ENCODE measurements at places on chromosomes 2 and 18. TPM values are rescaled to one million over a fixed set of nuclear protein-coding genes. Genes with fewer than 3 reads are reported as not detected.
A peak's percentile ranks its signal among the peaks of the same experiment; 100 is the strongest.

Gene EVA1A
- 42.5 TPM for polyA plus RNA-seq

Gene QPCT
- 17.2 TPM for polyA plus RNA-seq

Gene AMER3
- polyA plus RNA-seq, result not detected

Gene ECEL1
- polyA plus RNA-seq, result not detected

Gene ESPNL
- not detected for polyA plus RNA-seq

Gene LIMS3
- 13.5 TPM for polyA plus RNA-seq

Gene AFTPH
- polyA plus RNA-seq, result 6.0 TPM

Gene GDF7
- 4.1 TPM for polyA plus RNA-seq

Gene EML6
- polyA plus RNA-seq, result 0.80 TPM

Gene EFEMP1
- polyA plus RNA-seq, result 10,356 TPM

Gene ONECUT2
- polyA plus RNA-seq, result 0.01 TPM

Gene OR6B2
- polyA plus RNA-seq, result not detected

- no peak for DNase-seq
Measured at GRCh38 chr2:102418421-102418961, 4.5 kb upstream of the IL18RAP start.

- DNase-seq, result no peak
Measured at GRCh38 chr2:205698286-205699268, 16.3 kb downstream of the NRP2 start.

- no peak for DNase-seq
Measured at GRCh38 chr2:178243961-178244360, 49.6 kb downstream of the OSBPL6 start.

- no peak for DNase-seq
Measured at GRCh38 chr2:98486374-98486981, 41.8 kb downstream of the INPP4A start.

DNA sequence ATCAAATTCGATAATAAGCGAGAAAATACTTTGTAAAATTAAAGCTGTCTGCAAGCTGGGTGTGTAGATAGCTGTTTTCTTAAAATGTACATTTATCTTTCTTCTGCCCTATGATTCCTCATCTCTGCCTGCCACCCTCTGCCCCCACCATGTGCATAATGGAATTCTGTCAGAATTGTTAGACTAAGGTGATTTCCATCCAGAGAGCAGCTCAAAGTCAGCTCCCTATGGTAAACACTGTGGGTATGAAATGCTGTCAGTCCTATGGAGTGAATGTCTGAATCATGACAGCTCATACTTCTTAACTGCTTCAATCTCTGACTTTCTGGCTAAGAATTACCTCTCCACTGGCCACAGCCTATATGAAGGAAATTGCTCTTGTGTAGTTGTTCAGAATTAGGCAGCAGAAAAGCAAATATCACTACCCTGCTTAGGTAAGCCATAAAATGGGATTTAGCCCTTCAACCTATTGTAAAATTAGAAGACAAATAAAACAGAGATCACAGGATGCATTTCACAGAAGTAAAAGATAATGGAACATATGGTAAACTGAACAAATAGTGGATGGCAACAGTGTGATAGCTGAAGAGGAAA is 137.7 kb downstream of the CD8B2 start:
- DNase-seq, result no peak

DNA sequence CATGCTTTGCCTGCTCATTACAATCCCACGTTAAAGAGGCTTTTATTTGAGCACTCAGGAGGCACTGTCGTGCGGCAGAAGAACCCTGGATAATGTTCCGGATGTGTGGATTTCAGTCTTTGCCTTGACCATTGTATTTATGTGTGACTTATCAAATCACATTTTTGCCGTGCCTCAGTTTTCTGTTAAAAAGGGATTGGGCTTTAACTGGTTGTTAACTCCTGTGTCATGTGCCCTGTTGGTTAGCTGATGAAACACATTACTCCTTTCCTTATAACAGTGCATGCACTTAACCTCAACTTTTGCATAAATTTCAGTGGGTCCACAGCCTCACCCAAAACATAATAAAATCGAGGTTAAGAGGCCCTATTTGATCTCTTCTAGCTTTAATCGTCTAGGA is 52.7 kb downstream of the NAB1 start:
- DNase-seq, result no peak

GRCh38 chr18:36392979-36393287 is 95.4 kb downstream of the FHOD3 start:
- DNase-seq, result no peak

- peak; percentile 14 for DNase-seq
Measured at GRCh38 chr2:204628926-204629712, 83.8 kb downstream of the PARD3B start.

DNA sequence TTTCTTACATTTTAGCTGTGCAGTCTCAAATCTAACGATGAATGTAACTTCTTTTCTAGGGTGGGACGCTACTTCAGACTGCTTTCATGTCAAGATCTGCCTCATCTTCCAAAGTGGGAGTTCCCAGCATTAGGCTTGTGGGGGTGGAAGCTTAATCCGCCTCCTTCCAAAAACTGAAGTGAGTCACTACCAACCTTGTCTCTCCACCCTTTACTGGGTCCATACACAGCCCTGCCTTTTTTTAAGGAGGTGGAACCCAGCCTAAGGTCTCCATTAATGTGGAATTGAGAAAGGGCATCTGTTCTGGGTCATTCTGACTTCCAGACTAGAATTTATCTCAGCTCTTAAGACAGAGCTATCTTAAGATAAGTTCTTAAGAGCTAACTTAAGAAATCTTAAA is 42.0 kb upstream of the NFE2L2 start:
- DNase-seq, result no peak

DNA sequence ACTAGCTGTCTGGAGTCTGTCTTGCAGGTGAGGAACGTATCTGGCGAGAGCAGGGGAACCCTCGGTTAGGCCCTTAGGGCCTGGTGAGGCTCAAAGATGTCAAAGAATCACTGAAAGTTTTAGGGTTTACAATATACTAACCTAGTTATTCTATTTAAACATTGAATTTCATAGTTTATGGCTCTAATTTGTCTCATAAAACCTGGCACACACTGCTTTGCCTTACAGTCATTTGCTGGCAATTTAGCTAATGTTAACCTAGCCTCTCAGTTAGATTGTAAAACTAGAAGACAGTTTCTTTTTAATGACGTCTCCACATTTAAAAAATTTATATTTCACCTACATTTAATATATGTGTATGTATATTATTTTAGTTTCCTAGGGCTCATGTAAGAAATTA is 89.6 kb upstream of the DOCK10 start:
- DNase-seq, result no peak

DNA sequence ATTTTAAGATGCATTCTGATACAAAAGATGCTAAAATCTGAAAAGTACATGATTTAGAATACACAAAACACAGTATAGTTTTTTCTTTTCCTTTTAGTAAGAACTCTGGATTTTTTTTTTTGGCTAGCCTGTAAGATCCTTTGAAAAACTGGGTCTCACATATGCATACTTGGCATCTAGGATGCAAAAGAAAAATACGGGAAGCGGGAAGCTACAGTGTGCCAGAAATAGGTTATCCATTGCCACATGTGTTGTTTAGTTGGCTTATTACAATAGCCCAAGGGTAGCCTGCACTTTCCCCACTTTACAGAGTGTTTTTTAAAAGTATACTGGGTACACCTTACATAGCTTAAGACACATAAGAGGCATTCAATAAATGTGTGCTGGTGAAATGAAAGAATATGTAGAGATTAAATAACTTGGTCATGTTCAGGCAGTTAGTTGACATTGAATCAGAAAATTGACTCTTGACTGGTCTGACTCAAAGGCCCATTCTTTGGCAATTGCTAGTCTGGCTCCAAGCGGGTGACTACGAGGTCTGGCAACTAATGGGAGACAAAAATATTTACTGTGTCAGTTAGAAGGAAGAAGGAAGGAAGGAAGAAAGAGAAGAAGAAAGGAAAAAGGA is 286.8 kb upstream of the TRIB2 start:
- DNase-seq, result no peak

DNA sequence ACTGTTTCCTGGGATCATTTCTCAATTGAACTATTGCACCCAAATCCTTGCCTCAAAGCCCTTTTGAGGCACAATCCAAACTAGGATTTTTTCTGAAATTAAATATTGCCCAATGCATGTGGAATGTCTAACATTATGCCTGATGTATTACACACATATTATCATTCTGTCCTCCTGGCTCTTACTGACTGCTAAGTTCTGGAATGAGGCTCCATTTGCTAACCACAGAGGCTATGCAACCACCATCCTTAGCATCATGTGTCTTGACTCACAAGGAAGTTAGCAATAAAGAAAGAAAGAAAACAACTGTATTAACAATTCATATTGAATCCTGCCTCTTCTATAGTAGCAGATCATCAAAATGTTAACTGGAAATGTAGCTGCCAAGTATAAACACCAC is 1142.7 kb downstream of the CNTNAP5 start:
- DNase-seq, result no peak

DNA sequence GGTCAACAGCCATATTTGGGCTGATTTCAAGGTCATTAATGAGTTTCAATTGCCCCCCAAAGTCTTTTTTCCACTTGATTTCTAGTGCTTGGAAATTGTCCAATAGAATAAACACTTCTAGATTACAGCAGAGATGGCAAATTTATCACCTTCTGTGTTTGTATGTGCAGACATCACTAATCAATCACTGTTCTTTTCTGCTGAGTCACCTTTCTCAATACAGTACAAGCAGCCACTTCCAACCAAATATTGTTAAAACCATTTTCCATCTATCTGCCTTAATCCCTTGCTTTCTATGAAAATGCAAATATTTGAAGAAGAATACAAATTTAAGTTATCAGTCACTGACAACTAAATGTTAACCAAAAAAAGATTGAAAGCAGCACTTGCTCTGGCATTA is 40.2 kb upstream of the ZNF521 start:
- no peak for DNase-seq

DNA sequence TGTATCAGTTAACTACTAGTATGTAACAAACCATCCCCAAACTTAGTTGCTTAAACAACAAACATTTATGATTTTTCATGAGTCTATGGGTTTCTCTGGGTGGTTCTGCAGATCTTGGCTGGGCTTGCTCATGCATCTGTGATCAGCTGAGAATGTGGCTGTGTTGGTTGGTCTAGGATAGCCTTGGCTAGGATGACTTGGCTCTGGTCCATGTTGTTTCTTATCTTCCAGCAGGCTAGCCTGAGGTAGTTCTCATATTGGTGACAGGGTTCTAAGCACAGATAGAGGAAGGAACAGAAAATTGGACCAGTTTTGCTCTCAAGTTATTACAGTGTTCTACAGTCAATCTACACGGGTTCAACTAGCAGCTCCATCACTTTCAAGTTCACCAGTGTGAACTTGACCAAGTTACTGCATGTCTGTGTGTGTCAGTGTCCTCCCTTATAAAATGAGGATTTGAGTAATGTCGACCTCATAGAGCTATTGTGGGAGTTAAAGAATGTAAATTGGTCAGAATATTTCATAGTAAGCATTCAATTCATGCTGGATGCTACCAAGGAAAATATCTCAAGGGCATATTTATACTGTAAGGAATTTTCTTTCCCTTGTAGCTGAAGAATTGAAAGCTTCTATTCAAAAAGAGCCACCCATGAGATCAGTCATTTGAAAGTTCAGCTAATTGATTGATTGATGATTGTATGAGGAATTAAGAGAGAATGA is 65.3 kb downstream of the MYO3B start:
- DNase-seq, result no peak

GRCh38 chr2:121804997-121805765 is 49.7 kb downstream of the TSN start:
- no peak for DNase-seq

DNA sequence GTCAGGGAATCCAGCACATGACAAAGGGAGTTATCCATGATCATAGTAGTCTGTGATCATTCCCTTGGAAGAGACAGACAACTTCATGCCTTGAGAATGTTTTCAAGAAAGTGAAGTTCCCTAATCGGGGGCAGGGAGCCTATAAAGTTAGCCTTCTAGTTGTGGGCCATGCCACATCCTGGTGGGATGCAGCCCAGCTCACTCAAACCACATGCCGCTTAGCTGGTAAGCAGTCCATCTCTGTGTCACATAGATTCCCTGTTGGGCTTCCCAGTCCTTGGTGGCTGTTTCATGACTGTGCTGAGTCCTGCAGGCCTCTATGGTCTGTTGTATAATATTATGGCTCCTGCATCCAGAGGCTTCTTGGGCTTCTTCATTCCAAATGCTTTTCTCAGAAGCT is 11.4 kb upstream of the ARHGAP25 start:
- DNase-seq, result no peak

GRCh38 chr2:98333922-98334321 is 12.3 kb upstream of the CNGA3 start:
- no peak for DNase-seq

DNA sequence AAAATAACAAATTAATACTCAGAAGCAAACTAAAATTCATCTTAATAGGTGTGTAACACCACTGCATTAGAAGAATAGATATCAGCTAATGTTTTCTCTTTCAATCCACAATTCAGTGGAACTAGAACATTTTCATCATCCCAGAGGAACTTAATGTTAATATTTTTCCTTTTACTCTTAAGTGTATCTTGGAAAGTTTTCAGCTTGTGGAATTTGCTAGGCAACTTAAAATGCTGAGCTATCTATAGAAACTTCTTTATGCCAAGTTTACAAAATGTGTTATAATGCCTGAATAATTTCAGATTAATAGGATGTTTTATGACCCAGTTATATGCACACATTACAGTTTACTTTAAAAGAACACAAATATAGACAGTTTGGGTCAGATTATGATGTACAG is 86.6 kb upstream of the FAM237A start:
- DNase-seq, result no peak

- DNase-seq, result no peak
Measured at GRCh38 chr18:24187689-24188088, 48.8 kb downstream of the CABYR start.

DNA sequence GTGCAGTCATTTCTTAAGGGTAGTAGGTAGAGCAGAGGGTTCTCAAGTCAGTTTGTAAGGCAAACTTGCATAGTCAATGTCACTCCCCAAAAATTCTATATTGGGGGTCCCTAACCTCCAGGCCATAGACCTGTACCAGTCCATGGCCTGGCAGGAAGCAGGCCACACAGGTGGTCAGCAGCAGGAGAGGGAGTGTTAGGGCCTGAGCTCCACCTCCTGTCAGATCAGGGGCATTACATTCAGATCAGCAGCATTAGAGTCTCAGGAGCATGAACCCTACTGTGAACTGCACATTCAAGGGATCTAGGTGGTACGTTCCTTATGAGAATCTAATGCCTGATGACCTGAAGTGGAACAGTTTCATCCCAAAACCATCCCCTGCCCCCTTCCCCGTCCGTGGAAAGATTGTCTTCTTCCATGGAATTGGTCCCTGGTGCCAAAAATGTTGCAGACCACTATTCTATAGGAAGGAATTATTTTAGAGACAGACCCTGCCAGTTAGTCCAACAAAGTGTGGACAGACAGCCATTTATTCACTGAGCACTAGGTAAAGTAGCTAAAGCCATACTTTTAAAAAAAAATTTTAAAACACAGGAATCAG is 6.7 kb downstream of the COA5 start:
- peak; percentile 48 for DNase-seq

GRCh38 chr2:121171625-121172119 is 113.3 kb downstream of the TFCP2L1 start:
- DNase-seq, result no peak

GRCh38 chr2:204497855-204498254 is 47.4 kb upstream of the PARD3B start:
- no peak for DNase-seq

Measured in endothelial cell of umbilical vein (primary cell).